Stimulated activated CD8-positive, alpha-beta memory T cell treated with anti-CD3 and anti-CD28 coated beads, Interleukin-15, amount 100 ng/mL, for 1 hour (primary cell): ENCODE measurements at places on chromosomes 11 and 22.

DNA sequence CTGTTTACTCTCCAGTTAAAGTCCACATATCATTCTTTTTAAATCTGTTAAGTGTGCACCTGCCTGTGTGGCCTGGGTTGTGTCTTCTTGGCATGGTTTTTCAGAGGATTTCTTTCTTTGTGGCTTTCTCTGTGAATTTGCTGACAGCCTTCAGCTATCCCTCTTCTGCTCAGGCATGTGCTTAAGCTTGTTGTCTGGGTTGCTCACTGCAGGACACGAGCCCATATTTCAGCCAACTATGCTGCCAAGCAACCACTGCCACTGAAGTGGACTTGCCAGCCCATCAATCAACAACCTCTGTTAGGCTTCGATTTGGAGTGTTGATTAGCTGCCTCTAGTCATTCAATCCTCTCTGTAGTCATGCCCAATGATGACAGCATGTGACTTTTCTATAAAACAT lies 18.4 kb downstream of the OR51I2 start:
- no peak for DNase-seq

DNA sequence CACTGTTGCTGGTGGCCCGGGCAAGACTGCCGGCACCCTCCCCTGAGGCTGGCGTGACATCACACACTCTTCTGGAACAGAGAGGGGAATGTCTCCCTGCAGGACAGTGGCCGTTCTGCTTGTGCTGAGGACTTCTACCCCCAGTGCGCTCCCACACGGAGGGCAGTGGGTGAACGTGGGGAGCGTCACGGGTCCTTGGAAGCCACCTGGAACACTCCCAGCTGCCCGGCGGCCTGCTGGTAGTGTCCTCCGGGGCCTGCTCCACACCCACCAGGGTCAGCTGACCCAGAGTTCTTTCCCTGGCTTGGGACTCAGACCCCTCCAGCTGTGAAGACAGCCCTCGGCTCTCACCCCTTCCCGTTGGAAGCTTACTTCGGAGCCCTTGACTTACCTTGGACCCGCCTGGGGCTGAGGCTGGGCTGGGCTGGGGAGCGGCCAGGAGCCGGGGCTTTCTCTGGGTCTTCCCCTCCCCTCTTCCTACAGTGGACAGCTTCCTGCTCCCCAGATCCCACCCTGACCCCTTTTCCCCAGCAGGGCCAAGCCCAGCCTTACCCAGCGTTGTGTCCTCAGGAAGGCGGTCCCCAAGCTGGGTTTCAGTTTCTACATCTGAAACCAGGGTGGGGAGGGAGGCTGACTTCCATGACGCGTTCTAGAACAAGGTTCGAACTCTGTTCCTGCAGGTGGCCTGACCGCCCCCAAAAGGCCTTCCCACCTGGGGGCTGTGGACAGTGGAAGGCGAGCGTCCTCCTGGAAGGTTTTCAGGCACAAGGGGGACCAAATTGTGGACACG lies 14.8 kb upstream of the GAL start:
- no peak for DNase-seq

DNA sequence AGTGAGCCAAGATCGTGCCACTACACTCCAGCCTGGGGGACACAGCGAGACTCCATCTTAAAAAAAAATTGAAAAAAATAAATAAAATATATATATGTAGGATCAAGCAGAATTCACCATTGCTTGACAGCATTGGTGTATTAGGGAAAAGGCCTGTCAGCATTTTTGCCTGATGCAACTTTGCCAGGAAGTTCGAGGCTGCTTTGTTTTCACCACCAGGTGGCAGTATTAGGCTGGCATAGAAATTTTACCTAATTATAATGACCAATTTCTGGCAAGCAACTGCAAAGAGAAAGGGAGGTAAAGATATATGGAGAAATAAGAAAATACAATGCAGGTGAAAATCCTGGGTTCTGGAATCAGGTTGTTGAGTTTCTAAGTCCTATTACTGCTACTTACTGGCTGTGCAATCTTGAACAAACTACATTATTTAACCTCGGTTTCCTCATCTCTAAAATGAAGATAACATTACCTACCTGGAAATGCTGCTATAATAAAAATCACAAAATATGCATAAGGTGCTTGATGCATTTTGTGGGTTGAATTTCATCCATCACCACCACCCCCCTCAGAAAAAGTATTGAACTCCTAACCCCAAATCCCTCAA lies 24.7 kb downstream of the LAYN start:
- DNase-seq, result peak; percentile 37

- DNase-seq, result no peak
Observed at GRCh38 chr11:126059238-126059781, 3.4 kb downstream of the CDON start.
